ENCODE measurements at places on chromosomes 13 and 19.

- DNase-seq = no peak
Measured at GRCh38 chr13:73519396-73520116, 460.8 kb downstream of the KLF5 start.

GRCh38 chr13:48151363-48152161 lies 56.7 kb upstream of the MED4 start:
- DNase-seq = no peak

GRCh38 chr13:54637366-54637765 lies 1608.8 kb downstream of the OLFM4 start:
- no peak for DNase-seq

- peak; percentile 84 for DNase-seq
Measured at GRCh38 chr19:32976223-32976805, 4.3 kb downstream of the FAAP24 start.

DNA sequence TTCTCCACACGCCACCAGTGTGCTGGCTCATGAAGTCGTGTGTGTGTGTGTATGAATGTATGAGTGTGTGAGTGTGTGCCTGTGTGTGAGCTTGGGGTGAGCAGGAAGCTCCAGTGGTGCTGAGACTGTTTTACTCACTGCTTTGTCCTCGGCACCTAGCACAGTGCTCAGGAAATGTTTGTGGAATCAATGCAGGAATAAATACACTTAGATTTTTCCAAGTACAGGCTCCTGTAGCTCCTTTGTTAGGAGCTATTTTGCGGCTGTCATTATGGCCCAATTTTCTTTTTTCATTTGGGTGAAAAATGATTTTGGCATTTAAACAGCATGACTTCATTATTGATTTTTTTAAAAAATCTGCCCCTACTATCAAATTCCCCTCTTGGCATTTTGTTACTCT lies 193.5 kb upstream of the KL start:
- no peak for DNase-seq

DNA sequence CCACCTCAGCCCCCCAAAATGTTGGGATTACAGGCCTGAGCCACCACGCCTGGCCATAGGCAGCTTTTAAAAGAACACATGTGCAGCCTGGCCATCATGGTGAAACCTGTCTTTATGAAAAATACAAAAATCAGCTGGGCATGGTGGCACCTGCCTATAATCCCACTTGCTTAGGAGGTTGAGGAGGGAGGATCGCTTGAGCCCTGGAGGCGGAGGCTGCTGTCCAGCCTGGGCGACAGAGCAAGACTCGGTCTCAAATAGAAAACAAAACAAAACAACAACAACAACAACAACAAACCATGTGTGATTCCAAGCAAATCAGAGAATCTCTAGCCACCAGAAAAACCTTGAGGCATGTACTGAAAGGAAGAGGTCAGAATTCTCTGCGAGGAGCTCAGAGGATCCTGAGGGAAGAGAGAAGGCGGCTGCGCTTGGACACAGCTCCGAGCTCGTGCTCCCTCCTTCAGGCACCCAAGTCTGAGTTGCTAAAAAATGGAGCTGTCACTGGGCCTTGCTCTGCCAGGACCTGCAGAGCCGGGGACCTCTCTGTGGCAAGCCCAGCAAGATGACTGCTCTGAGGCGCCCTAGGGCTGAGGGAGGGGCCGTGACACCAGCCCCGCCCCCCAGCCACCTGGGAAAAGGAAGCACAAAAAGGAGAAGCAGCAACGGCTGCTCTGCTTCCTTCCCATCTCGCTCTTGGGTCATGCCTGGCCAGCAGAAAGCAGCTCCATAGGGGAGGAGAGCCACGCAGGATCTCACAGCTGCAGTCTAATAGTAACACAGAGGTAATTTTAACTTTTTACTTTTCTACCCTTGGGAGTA lies at the start of gene ARL11:
ARL11 (plus strand) TSS at position 677 of the 822 bp plus-strand sequence. CDS start 1,941 bp downstream, outside the sequence.
- peak; percentile 76 for DNase-seq

DNA sequence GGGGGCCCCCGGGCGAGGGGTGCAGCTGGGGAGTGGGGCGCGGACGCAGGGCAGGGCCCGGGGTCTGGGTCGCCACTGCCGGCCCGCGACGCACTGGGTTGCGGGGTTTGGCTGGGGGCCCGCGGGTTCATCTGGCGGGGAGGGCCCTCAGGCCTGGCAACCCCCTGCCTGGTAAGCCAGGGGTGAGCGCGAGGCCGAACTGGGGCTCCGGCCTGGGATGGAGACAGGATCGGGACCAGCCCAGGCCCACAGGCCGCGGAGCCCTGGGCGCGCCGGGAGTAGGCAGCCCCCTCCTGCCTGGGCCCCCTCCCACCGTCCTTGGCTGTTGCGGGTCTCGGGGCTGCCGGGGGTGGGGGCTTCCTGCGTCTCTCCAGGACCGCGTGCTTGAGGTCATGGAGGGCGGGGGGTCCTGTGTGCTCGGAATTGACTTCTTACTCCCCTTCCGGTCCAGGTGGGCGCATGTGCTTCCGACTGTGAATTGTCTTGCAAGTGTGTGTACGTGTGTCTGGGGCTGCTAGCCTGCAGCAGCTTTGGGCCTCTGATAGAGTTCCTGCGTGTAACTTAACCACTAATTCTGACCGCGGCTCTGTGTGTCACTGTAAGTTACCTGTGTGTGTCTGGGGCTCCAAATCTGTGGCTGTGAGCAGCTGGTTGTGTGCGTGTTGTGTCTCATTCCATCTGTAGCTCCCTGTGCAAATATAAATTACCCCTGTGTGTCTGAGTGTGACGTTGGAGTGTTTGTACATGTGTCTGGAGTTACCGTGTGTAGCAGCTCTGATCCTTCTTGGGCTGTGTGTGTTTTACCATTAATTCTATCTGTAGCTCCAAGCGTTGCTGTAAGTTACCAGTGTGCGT lies 751 bp downstream of the GRAMD1A start:
- peak; percentile 86 for DNase-seq

DNA sequence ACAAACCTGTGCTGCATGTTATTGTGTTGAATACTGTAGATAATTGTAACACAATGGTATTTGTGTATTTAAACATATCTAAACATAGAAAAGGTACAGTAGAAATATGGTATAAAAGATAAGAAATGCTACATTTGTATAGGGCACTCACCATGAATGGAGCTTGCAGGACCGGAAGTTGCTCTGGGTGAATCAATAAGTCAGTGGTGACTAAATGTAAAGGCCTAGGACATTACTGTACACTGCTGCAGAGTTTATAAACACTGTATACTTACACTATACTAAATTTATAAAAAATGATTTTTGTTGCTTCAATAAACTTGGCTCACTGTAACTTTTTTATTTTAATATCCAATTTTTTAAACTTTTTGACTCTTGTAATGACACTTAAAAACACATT lies 34.4 kb downstream of the LMO7 start:
- DNase-seq = no peak

All from activated CD8-positive, alpha-beta memory T cell treated with anti-CD3 and anti-CD28 coated beads, Interleukin-2, amount 10 ng/mL, durations not matched to agents 7 days and 5 days (primary cell).